ELF-1 (cell line): ENCODE measurements at places on chromosomes 6 and 20.

DNA sequence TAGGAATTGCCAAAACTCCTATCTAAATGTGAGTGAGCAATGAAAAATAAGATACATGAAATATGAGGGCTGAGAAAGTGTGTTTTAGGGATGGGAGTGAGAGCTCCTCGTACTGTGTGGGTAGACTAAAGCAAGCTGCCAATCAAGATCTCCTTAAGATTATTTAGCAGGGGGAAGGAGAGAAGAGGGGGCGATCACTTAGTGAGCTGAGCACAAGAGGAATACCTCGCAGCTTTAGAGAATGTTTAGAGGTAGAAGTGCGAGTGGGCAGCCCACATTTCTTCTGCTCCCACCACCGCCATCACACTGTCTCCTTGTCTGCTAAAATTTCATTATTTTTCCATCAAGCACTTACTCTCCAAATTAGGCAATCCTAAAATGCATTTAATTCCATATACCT lies 312.6 kb downstream of the ALDH8A1 start:
- no peak for DNase-seq

DNA sequence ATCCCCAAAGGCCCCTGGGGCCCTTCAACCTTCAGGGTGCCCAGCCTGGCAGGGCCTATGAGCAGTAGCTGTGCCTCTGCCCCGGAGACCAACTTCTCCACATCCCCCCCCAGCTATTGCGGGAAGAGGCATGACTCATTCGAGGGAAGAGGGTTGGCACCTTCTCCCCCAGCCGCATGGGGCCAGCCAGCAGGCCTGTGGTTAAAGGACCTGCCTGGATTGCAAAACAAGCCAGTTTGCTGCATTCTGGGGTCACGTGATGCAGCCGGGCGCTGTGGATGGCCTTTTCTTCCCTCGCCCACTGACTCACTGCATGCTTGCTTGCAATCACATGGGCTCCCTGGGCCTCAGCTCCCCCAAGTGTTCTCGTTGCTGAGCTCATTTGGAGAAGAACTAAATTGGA lies 182.5 kb downstream of the MAFB start:
- DNase-seq: peak; percentile 41

GRCh38 chr20:32440069-32440757 lies 82.1 kb downstream of the ASXL1 start:
- no peak for DNase-seq

DNA sequence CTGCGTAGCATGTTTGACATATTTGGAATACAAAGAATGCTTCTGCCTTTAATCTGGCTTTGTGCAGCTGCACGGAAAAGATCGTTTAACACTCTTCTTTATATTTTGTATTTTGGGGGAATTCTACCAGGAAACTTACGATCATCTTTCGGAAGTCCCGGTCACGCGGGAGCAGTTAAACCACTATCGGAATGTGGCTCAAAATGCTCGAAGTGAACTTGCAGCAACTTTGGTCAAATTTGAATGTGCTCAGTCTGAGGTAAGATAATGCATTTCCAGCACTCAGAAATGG lies 42.3 kb downstream of the CCDC170 start:
- no peak for DNase-seq

GRCh38 chr20:40081653-40082052 lies 607.4 kb downstream of the MAFB start:
- DNase-seq: no peak
